Suprapubic skin (tissue), 4 donors: ENCODE measurements at places on chromosomes 2 and 18.

DNA sequence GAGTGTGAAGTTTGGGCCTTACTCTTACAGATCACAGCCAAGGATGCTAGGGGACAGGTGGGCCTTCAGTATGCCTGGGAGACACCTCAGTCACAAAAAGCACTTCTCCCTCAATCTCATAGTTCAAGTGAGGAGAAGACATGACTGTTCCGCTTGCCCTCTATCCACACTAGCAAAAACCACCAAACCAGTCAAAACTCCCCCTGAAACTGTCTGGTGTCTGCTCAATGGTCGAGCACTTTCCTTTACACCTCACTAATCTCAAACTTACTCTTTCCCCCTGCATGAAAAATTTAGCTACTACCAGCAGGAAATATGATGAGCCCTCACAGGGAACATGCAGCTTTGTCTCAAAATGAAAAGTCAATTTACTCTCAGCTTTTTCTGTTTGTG lies 232.2 kb downstream of the TRIB2 start:
- no peak for DNase-seq

DNA sequence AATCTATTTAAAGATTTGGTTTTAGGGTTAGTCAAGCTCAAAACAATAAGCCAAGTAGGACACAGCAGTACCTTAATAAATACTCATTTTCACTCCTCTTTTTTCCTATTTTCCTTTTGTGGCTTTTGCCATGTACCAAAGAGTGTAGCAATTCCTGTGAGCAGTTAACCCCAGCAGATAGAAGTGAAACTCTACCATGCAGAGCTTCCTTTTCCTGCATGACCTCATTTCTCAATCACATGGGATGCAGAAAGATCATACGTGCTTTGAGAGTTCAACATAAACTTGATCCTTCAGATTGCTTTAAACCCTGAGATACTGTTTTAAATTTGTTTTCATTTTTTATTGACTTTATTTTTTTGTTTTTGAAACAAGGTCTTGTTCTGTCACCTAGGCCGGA lies 99.1 kb upstream of the ARHGAP15 start:
- no peak for DNase-seq

- no peak for DNase-seq
Measured at GRCh38 chr2:132038179-132038882, 123.4 kb downstream of the ANKRD30BL start.

GRCh38 chr18:23828426-23828825 lies 139.2 kb downstream of the LAMA3 start:
- DNase-seq: no peak

GRCh38 chr18:27213123-27213717 lies 28.1 kb upstream of the CHST9 start:
- DNase-seq: no peak

- DNase-seq: peak; percentile 44
Measured at GRCh38 chr2:85801871-85802270, 48.1 kb downstream of the ATOH8 start.

DNA sequence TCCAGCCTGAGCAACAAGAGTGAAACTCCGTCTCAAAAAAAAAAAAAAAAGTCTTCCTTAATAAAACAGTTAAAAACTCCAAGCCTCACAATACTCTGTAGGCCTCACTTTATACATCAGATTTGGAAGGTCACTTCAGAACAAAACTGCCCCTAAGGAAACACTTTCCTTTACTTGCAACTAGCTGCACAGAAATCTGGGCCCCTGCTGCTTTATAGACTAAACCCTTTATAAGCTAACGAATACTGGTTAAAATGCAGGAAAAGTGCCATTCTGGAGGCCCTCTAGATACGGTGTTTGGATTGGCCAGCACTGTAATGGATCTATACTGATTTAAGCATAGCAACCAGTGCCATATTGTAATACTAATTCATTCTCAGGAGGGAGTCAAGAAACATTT lies 1.5 kb downstream of the ABHD1 start:
- DNase-seq: no peak

GRCh38 chr2:223537651-223538601 lies 64.2 kb downstream of the SCG2 start:
- no peak for DNase-seq

GRCh38 chr2:56169521-56169920 lies 14.3 kb upstream of the CCDC85A start:
- DNase-seq: no peak

DNA sequence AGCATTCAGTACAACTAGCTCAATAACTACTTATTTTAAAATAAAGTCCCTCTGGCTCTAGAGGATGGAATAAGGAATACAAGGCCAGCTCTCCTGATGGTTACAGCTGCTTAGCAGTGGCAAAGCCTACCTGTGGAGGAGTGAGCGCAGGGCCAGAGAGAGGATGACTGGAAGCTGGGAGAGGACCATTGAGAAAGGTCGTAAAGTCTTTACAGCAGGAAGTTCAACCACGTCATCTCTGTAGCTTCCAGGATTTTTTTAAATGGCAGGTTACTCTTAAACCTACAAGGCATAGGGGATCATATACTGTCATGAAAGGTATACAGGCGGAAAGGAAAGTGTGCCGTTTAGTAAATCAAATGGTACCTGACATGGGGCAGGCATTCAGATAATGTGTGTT lies 26.3 kb downstream of the ANXA4 start:
- no peak for DNase-seq

DNA sequence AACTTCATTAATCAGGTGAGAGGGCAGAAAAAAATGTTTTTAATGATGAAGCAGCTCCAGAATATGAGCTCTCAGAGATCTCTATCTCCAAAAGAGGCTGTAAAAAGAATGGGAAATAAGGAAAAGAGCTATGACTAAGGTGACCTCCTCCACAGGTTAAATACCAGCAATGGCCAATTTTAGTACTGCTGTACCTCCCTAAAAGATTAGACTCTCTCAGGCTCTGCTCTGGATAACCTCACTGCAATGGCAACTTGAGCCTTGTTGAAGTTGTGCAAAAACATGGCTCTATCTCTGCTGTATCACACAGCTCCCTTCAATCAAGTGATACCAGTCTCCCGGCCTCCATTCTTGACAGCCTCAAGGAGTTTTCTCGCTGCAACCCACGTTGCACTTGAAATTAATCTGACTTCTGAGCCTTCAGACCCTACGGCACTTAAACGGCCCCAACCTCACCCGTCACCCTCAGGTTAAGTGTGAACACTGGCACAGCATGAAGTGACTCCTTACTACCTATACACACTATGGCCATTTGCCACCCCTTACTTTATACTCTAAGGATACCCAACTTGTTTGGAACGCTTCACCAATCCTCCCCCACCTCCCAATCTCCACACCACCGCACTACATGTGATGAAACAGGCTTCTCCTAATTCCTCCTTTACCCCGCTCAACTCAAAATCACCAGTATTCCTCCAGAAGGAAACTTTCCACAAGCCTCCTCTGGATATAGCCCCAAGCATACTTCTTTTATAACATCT lies 36.3 kb downstream of the SMAD2 start:
- DNase-seq: no peak

DNA sequence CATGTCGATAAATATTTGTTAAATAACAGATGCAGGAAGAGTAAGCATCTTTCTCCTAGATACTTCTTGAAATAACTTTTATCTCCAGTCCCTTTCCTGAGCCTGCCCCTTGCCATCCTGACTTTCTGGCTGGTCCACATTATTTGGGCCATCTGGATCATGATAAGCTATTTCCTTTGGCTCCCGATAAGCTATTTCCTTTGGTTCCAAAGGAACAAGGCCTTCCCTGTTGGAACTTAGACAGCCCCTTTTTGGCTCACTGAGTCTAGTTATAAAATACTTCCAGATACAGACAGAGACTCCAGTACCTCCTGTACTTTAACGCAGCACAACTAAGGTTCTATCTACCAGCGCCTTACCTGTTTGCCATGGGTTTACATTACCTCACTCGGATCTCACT lies 205.3 kb upstream of the CCDC150 start:
- no peak for DNase-seq

GRCh38 chr18:37473195-37473840 lies 92.3 kb downstream of the CELF4 start:
- DNase-seq: no peak

- DNase-seq: no peak
Measured at GRCh38 chr18:39434223-39434920, 1868.8 kb upstream of the CELF4 start.

GRCh38 chr18:62576845-62577512 lies 54.2 kb downstream of the ZCCHC2 start:
- no peak for DNase-seq

DNA sequence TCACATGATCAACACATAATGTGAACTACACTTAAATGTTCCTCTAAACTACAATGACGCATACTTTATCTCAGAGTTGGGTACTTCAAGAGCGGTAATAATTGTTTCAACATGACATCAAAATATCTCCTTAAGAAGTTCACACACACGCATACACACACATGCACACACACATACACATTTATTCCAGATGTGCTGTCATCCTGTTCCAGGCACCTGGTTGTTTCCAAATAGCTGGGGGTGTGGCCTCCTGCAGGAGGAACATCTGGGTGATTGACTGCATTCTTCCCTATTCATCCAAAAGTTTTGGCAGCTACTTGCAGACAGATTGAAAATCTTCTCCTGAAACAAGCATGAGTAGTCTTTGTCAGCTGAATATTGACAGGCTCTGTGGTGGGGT lies 37.9 kb upstream of the PIK3C3 start:
- DNase-seq: no peak

- no peak for DNase-seq
Measured at GRCh38 chr2:177772529-177772928, 300.0 kb downstream of the PDE11A start.

- no peak for DNase-seq
Measured at GRCh38 chr2:172095146-172095904, 7.4 kb downstream of the DLX2 start.

DNA sequence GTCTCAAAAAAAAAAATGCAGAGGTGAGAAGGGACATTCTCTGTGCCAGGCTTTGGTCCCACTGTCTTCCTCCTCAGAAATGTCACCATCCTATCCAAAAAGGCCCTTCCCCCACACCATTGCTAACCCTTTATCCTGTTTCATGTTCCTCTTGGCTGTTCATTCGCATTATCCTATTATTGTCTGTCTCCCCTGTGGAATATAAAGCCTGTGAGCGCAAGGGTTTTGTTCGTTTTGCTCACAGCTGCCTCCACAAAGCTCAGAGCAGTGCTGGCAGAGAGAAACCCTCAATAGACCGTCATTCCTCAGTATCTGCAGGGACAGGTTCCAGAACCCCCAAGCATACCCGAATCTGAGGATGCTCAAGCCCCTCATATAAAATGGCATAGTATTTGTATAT lies 91.8 kb downstream of the LOXHD1 start:
- no peak for DNase-seq

DNA sequence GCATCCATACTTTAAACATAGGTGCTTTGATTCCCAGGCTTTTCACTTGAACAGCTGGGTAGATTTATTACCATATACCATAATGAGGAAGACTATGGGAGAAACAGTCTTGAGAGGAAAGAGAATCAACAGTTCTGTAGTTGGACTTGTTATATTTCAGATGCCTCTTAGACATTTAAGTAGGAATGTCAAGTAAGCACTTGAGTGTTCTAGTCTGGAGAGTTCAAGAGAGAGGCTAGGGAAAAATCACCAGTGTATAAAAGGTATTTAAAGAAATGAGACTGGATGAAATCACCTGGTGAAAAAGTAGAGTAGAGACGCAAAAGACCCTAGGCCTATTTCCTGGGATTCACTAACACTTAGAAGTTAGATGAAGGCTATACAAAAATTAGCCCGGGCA lies 13.5 kb upstream of the CCNT2 start:
- no peak for DNase-seq

GRCh38 chr18:28459587-28459986 lies 282.7 kb upstream of the CDH2 start:
- no peak for DNase-seq

DNA sequence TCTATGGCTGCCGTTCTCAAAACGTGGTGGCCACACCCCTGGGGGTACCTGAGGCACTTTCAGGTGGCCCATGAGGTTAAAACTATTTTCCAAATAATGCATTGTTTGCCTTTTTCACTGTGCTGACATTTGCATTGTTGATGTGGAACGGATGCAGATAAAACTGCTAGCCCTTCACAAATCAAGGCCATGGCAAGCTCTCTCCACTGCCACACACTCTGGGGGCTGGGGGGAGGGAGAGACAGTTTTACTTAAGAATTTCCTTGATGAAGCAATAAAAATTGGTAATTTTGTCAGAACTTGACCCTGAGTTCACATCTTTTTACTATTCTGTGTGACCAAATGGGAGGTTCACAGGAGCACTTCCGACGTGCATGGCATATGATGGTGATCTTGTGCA lies 22.0 kb upstream of the TGIF1 start:
- DNase-seq: no peak

GRCh38 chr2:100242476-100242875 lies 79.8 kb downstream of the LONRF2 start:
- no peak for DNase-seq

GRCh38 chr2:207504513-207505170 lies 25.1 kb upstream of the CREB1 start:
- DNase-seq: no peak

DNA sequence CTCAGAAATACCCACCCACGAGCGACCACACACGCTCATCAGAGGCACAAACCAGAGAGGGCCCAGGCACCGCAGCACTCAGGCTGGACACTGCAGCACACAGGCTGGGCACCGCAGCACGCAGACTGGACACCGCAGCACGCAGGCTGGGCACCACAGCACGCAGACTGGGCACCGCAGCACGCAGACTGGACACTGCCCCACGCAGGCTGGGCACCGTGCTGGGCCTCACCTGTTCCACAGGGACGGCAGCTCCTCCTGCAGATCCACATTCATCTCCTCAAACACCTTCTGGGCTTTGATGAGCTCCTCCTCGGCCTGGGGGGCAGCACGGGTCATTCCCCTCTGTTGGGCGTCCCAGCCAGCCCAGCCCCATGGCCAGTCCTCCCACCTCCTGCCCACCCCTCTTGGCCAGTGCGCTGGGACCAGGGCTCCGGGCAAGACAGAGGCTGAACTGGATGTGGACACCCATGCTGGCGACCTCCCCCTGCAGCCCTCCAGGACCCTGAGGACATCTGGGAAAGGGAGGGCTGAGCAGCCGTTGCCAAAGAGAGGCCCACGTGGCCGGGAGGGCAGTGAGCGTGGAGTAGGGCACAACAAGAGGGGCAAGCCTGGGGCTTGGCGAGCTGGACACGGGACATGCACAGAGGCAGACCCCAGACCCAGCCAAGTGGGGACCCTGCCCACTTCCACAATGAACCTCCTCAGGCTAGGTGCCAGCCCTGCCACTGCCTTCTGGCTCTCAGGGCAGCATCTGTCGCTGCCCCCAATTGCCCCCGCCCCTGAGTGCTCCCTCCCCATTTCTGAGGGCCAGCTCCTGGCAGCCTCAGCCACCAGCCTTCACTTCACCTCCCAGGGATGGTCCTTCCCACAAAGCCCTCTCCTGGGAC lies 43.0 kb downstream of the BIN1 start:
- no peak for DNase-seq

- no peak for DNase-seq
Measured at GRCh38 chr2:37798315-37799005, 126.6 kb upstream of the RMDN2 start.

DNA sequence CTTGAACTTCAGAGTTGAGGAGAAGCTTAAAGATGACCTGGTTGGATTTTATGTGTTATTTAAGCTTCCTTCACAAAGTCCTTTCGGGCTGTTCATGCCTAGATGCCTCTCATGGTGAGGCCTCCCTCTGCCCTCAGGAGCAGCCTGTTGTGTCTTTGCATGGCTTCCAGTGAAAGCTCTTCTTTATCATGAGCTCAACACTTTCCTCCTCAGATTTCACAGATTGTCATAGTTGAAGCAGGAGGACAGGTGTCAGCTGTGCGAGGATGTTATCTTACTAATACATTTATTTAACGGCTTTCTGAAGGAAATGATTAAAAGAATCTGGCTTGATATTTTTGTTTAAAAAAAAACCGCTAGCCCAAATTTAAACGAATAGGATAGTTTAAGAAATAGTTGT lies 48.8 kb upstream of the ITSN2 start:
- no peak for DNase-seq
